NCI-H1694 treated with DMSO at 0.1 percent for 48 hours (cell line): ENCODE measurements at places on chromosomes 7 and 10.

- DNase-seq: peak; percentile 11
Measured at GRCh38 chr7:30656006-30656957, 26.0 kb downstream of the CRHR2 start.

- no peak for DNase-seq
Measured at GRCh38 chr7:128137181-128137580, 103.9 kb upstream of the LEP start.

GRCh38 chr7:157673573-157673972 lies 336.8 kb downstream of the DNAJB6 start:
- DNase-seq: no peak

DNA sequence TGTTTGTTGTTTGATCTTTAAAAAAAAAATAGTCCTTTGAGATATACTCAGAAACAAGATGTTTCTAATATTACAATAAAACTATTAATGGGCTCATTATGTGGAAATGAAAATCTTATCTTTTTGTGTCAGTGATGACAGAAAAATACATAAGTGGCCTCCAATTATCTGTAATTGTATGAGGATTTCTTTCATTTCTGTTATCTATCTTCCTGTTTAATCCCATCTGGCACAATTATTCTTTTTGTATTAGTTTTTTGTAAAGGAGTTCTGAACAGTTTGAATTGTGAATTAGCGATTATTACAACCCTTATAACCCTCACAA lies 270.8 kb downstream of the BBS9 start:
- no peak for DNase-seq

DNA sequence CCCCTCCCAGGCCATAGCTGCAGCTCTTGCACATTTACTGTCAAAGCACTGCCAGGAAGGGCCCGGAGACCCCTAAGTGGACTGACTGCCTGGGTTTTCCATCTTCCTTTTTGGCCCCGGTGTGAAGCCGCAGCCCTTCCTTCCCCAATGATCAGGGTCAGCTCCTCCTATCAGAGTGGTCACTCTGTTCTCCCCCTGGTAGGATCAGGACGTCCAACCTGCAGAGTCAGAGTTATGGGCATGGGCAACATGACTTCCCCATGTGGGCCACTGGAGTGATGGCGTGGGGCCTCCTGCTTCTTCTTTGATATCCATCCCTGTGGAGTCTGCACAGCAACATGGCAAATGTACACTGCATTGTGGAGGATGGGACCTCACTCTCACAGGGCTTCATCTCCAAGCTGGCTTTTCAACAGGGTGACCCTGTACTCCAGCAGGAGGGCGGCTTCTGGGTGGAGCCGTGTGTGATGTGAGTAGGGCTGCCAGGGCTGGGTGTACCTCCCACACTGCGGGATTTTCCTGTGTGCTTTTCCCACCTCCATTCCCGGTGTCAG lies 6.4 kb upstream of the RAMP3 start:
- DNase-seq: no peak

GRCh38 chr7:38105874-38106483 lies 72.1 kb upstream of the STARD3NL start:
- DNase-seq: peak; percentile 66

DNA sequence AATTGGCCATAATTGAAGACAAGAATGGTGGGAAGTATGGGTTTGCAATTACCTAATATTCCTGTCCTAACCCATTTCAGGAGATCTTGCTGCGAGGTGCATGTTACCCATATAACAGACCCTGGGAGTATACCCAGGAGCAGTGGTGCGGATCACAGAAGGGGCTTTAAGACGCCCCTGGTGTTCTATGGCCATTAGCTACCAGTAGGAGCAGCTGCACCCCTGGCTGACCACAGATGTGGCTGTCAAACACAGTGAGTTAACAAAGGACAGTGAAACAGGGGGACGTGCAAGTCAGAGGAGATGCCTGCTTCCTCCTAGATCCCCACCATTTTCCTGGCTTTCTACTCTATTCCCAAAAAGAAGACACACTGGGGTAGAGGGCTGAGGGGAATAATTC lies 25.2 kb downstream of the AOC1 start:
- no peak for DNase-seq

DNA sequence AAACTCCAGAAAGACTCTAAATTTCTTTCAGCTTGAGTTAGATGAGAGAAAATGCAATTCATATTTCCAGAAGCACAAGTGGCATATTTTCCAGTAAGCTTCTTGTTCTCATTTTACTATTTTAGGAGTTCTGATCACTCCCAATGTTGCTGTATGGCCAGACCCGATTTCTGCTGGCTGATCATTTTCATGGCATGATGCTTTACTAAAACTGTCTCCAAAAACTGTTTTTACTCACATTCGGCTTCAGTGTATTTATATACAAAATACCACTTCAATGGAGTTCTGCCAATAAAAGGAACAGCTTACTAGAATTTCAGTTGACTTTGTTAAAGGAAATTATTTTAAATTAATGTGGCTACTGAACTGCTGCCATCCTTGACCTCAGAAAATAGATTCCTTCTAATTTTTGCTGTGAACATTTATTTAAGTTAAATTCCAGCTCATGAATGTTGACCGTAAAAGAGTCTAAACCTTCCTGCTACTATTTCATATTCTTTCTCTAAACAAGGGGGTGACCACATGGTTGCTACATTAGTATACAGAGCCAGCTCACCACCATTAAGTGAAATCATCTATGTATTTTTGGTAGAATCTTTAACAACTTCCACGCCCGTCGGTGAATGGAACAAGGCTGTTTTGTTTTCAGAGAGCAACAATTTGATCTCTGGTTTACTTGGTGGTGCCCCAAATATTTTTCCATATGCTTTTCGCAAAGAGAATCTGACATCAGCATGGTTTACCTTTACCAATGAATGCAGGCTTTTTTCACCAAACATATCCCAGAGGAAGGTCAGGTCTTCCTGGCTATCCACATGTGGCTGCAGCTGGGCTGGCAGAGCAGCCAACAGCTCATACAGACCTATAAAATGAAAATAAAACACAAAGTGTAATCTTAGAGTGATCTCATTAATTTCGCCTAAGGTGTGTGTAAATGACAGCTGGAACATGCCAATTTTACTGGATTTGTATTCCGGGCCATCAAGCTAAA lies 101.2 kb downstream of the MPP7 start:
- DNase-seq: no peak

- no peak for DNase-seq
Measured at GRCh38 chr7:106050746-106051117, 61.4 kb downstream of the SYPL1 start.

DNA sequence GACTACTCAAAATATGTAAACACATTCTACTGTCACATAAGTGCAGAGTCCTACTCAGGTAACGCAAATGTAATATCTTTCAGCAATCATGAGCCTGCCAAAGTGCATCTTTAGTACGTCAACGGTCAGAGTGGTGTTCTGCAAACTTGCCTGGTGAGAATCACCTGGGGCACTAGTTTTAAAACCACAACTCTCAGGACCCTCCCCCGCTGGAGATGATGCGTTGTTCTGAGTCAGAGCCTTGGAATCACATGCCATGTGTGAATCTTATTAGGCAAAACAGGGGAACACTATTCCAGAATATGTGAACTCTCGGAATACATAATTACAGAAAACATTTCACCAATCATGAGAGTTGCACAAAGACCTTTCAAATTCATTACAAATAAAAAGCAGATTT lies 115.7 kb downstream of the TPK1 start:
- DNase-seq: no peak

GRCh38 chr7:122413339-122413738 lies 108.8 kb upstream of the FEZF1 start:
- no peak for DNase-seq

- DNase-seq: no peak
Measured at GRCh38 chr7:157129200-157129599, 9.5 kb upstream of the UBE3C start.

- no peak for DNase-seq
Measured at GRCh38 chr10:73842349-73842748, 31.0 kb upstream of the NDST2 start.
